ENCODE measurements at places on chromosomes 5 and 9.

DNA sequence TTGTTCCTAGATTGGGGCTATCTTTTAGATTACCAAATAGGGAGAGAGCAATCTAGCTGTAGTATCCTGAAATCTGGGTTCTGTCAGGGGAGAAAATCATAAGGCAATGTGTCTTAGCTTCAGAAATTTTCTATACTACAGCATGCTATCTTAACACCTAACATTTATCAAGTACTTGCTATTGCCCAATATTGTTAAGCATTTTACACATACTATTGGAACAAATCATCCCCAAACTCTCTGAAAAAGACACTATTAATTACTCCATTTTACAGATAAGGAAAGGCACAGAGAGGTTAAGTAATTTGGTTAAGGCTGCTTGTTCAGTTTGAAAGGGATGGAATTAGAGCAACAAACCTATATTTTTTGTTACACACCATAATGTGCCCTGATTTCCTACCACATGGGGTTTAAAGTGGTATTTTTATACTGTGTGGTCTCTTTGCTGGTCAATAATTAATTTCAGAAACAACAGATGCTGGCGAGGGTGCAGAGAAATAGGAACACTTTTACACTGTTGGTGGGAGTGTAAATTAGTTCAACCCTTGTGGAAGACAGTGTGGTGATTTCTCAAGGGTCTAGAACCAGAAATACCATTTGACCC lies 57.2 kb upstream of the RIC1 start:
- no peak for DNase-seq

DNA sequence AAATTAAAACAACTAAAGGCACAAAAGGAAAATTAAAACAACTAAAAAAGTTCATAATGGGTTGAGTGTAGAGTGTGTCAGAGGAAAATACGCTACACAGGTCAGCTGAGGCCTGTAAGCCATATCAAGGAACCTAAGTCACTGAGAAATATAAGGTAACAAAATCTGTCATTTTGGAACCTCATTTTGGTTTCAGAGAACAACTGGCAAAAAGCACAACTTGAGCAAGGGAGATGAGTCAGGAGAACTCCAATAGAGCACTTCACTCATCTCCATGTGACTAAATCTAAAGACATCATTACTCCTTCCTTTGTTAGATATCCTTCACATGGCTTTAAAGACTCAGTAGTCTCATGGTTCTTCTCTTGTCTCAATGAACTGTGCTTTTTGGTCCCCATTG lies 269.4 kb upstream of the POU5F2 start:
- DNase-seq: no peak

- no peak for DNase-seq
These were observed 1.1 kb upstream of the TENT4A start for GRCh38 chr5:6712142-6712576.

GRCh38 chr5:151572657-151573368 lies 18.3 kb downstream of the FAT2 start:
- DNase-seq: no peak

- DNase-seq: no peak
These were observed 448.5 kb upstream of the GRAMD2B start for GRCh38 chr5:125974679-125975078.

DNA sequence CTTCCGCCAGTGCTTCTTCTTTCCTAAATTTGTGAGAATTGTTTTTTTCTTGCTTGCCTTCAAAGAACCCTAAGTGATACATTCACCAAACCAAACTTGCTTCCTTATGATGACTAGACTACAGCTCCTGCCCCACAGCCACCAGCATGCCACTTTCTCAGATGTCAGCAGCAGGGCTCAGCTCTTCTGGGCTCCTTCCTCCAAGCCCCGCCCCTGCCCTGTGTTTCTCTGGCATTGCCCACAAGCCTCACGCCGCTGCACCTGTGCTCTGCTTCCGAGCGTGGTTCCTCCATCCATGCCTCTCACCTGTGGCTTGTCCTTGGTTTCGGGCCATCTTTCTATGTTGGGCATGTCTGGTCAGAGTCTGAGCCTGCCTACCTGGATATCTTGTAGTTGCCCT lies 10.6 kb downstream of the UNC5A start:
- no peak for DNase-seq

Data from GM12864 (cell line).